Femur (tissue), 1 donor: ENCODE measurements at places on chromosomes 13 and 19.

- no peak for DNase-seq
Measured at GRCh38 chr13:82076496-82076895, 1735.6 kb upstream of the SPRY2 start.

GRCh38 chr13:34006011-34006410, 188.1 kb downstream of the RFC3 start:
- no peak for DNase-seq

DNA sequence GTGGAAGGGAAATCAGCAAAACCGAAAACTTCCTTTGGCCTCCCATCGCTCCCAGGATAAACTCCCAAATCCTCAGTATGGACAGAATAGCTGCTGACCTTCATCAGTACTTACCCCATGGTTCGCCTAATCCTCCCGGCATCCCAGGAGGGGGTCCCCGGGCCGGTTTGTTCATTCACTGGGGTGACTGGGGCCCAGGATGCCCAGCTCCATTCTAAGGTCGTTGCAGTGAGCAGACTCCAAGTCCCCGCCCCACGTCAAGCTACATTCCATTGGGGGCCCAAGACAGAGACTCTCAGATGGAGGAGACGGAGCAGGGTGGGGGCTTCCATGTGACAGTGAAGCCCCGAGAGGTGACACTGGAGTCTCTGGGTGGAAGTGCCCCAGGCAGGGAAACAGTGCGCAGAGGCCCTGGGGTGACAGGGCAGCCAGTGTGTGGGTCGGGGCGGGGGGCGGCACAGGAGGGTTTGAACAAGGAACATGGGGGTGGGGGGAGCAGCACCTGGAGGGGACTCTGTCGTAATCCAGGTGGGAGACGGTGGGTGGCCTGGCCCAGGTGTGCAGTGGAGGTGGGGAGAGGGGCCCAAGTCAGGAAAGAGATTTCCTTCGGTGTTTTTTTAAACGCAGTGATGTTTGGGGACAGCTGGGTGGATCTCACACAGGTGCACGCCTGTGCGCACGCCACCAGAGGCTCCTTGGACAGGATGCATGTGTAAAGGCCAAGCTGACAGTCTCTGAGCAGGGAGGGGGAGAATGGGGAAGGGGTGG, 5.1 kb downstream of the SSBP4 start:
- no peak for DNase-seq

- DNase-seq = no peak
Measured at GRCh38 chr19:34350161-34350561, 14.8 kb upstream of the GPI start.

GRCh38 chr13:49563516-49563915, 21.8 kb downstream of the RCBTB1 start:
- no peak for DNase-seq

DNA sequence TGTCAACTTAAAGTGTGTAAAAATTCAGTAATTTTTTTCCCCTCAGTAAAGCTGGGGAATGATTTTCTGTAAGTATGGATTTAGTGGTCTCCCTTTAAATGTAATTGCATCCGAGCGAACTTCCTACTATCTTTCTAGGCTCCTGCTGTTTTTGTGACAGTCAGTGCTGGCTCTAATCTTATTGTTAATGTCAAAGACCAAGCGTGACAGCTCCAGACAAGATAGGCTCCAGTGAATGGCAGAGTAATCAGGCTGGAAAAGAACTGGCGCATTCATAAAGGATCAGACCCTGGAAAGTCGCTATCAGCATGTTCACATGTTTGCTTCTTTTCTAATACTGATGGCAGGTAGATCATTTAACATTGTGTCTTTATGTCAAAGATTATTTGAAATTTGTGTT, 908.0 kb upstream of the ATXN8OS start:
- DNase-seq = no peak

DNA sequence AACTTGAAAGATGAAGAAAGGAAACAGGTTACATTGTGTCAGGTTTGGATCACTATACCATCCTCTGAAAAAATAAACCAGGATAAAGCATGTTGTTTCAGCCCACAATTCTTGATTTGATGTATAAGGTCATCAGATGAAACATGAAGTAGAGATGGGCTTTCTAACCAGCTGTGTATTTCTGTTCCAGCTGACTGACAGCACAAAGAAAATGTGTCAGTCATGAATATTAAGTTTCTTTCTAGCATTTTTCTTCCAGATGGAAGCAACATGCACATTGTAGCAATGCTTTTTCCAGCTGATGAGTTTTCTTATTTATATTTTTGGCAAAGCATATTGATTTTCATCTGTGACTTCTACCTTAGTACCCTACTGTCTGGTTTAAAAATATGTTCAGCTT, 199.6 kb downstream of the OXGR1 start:
- no peak for DNase-seq

DNA sequence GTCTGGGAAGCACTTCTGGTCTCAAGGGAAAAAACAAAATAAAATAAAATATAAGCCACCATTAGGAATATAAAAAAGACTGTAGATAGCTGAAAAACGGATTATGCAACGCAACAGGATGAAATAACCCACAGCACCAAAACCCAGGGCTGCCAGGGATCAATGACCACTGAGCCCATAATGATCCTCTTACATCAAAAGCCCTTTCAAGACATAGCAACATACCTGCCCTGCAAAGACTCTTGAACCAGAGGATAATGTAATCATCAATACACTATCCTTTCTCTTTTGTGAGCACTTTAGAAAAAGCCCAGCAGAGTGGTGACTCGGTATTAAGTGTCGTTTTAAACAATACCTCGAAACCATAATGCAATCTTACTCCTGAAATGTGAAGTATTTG, 235.0 kb upstream of the SOX21 start:
- no peak for DNase-seq

DNA sequence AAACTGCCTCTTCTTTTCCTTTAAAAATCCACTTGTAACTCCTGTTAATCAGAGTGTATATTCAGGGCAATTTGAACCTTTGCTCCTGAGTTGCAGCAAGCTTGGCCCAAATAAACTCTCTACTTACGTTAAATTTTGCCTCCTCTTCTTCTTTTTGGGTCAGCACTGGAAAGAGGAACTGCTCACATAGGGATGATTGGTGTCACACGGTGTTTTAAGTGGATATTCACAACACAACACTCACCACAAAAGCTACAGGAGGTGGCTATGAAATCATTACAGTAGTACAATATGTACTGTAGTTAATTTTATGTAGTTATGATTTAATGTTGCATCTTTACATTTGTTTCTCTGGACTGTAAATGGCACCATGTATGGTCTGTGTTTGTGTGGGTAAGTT, 96.8 kb upstream of the DOCK9 start:
- no peak for DNase-seq

- no peak for DNase-seq
Measured at GRCh38 chr19:47018923-47019322, 714 bp upstream of the NPAS1 start.

- no peak for DNase-seq
Measured at GRCh38 chr13:22562116-22562515, 618.7 kb upstream of the SGCG start.

GRCh38 chr13:45623516-45624090, 8.1 kb upstream of the ERICH6B start:
- no peak for DNase-seq

- DNase-seq = no peak
Measured at GRCh38 chr19:2483084-2483483, 7.2 kb downstream of the GADD45B start.

GRCh38 chr19:38433268-38433733, at the start of gene RYR1:
TSS of gene RYR1 (plus strand) at chr19:38433691. CDS start at chr19:38433830, 139 bp downstream.
- DNase-seq = peak; percentile 81

DNA sequence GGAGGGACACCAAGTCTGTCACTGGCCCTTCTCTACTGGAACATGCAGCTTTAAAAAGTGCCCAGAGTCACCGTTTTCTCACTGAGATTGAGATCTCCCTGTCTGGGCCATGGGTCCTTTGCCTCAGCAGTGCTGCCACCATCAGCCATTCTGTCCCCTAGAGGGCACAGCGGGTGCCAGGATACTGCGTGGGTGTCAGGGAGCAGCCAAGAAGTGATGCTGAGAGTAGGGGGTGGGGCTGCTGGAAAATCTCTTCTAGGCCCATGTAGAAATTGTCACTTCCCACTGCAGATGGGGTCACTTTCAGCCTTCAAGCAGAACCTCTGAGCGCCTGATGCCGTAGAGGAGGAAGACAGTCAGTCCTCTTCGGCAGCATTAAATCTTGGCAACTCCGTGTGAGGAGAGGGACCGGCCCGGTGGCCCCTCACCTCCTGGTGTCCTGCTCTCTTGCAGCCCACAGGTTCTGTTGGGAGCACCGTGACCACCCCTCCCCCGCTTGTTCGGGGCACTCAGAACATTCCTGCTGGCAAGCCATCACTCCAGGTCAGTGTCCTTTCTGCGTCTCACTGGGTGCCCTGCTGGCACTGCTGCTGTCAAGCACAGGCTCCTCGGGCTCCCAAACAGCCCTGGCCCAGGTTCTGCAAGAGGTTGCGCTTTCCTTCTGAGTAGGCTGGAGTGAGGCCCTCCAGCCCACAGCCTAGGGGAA, 21.4 kb downstream of the TSSK6 start:
- no peak for DNase-seq

DNA sequence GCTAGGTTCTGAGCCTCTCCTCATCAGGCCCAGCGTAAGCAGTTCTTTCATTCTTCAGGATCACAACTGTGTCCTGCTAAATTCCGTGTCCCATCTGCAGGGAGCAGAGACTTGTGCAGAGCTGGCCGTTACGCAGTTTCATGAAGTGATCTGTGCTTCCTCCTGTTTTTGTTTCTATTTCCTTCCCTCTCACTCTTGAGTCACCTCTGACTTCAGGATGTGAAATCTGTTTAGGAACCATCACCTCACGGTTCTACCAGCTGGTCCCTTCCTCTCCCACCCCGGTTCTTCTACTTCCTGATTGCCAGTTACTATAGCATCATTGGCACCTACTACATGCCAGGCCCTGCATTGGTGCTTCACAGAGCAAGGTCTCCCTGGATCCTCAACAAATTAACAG, 8.5 kb downstream of the MAU2 start:
- no peak for DNase-seq

DNA sequence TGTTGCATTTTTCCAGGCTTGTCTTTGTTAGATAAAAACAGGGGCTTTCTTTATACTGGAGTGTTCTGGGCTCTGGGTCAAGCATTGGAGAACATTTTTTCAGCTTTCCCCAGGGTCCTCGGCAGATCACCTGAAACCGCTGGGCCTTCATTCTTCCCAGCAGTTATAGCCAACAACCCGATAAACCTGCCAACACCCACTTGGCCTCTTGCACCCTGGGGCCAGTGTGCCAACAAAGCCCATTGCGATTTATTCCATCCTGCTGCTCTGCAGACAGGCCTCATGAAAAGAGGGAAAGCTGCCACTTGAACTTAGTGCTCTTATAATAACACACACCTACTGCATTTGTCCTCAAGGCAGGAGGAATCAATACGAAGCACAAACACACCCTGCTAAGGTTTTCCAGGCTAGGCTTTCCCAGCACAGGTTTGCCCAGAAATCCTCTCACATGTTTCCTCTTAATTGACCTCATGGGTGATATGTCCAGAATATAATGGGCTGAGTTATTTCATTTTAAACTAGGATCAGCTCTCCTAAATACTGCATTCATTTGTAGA, 669.3 kb downstream of the LIG4 start:
- DNase-seq = no peak

- no peak for DNase-seq
Measured at GRCh38 chr13:60311527-60311926, 85.5 kb upstream of the TDRD3 start.

GRCh38 chr13:77810430-77810829, 108.2 kb downstream of the EDNRB start:
- DNase-seq = no peak

DNA sequence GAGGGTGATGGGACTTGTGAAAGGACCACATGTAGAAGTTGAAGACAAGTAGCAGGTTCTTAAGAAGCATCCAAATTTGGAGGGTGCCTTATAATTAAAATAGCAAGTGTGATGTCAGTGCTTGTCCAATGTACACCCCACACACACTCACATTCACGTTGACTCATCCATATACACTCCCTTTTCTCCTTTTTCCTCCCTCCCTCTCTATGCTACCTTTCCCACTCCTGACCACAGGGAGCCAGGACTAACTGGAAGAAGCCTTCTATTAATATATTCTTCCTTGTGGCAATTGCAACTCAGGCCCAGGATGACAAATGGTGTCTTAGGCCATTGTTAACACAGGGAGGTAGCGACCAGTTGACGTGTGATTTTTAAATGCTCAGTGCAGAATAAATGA, 16.3 kb upstream of the GPR183 start:
- no peak for DNase-seq

DNA sequence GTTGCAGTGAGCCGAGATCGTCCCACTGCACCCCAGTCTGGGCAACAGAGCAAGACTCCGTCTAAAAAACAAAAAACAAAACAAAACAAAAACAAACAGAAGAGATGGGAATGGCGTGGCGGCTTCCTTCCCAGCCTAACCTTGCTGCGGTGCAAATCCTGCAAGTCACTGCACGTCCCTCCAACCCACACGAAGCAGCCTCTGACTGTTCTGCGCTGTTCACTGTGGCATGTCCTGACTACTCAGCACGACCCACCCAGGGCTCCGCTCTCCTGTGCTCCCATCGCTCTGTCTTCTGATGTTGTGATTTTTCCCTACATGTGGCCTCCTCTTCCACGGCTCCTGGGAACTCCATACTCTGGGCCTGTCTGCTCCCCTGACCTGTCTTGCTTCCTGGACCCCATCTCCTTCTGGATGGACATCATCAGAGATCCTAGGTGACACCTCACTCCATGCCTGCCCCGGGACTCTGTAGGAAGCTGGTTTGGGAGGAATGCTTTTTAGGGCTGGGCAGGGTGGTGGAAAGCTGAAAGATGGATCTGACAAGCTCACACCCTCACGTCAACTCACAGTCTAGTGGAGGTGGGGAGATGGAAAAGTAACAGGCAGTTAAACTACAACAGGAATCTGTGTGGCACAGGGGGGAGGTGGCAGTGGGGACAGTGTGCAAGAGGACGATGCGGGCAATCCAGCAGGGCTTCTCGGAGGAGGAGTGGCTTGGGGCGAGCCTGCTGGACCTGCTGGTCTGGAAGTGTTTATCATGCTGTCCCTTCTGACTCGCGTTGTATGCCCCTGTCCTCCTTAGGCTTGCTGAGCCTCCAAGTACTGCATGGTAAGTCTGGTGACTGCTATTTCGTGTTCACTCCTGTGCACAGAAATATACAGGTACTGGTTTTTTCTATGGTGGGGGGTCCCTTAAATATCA, 18.8 kb downstream of the ZSCAN5A start:
- DNase-seq = no peak

GRCh38 chr19:15014579-15014978, 34.7 kb upstream of the CASP14 start:
- DNase-seq = no peak

DNA sequence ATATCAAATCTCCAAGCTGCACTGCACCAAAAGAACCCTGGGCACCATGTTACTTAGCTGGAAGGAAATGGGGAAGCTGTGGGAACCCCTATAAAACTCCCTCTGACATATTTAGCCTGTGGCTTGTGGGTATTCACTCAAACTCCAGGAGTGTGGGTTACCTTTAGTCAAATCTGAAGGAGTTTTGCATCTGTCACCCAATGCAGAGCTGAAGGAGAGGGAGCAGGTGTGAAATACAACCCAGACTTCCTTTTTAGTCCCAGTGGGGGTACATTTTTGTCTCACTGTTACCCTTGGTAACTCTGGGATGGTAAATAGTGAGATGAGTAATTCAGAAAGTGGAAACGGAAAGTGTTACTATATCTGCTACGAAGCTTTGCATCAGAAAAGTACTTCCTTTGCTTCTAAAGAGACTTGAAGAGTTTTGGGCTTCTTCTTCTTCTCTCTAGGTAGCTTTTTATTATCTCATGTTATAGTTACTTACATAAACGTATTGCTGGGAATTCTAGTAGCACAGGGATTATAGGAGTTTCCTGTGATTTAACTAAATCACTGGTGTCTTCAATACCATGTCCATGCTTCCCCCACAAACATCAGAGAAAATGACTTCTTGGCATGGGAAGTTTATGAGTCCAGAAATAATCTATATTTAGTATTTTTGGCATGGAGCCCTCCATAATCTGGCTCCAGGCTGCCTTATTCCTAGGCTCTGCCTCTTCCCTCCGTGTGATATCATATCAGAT, 105.9 kb downstream of the AKAP11 start:
- DNase-seq = no peak
